ENCODE measurements at places on chromosomes 1 and 21.

DNA sequence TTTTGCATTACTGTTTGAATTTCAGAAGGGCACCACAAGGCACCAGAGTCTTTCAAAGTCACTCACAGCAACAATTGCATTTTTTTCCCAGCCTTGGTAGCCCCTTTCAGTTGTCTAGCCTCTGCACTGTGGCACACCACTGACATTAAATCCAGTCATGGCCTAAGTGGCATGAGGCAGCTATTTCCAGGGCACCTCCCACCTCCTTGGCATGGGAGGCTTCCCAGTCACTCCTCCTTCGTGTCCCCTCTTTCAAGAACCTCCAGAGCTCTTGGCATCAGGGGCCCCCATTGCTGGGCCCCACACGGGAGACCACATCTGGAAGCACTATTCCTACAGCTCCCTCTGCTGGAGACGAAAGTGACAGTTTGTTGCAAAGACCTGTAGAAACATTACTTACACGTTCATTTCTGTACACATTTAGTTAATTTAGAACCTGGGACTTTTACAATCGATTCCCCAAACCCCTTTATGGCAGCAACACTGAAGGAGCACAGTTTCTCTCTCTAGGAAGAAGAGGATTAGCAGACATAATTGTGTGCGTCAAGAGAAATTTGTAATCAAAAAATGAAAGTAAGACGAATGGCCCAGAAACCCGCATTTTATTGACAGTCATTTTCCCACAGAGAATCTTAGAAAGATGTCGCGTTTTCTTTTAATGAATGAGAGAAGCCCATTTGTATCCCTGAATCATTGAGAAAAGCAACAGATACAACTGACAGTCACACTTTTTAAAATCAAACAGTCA is 5.7 kb upstream of the CHD5 start:
- DNase-seq = no peak

DNA sequence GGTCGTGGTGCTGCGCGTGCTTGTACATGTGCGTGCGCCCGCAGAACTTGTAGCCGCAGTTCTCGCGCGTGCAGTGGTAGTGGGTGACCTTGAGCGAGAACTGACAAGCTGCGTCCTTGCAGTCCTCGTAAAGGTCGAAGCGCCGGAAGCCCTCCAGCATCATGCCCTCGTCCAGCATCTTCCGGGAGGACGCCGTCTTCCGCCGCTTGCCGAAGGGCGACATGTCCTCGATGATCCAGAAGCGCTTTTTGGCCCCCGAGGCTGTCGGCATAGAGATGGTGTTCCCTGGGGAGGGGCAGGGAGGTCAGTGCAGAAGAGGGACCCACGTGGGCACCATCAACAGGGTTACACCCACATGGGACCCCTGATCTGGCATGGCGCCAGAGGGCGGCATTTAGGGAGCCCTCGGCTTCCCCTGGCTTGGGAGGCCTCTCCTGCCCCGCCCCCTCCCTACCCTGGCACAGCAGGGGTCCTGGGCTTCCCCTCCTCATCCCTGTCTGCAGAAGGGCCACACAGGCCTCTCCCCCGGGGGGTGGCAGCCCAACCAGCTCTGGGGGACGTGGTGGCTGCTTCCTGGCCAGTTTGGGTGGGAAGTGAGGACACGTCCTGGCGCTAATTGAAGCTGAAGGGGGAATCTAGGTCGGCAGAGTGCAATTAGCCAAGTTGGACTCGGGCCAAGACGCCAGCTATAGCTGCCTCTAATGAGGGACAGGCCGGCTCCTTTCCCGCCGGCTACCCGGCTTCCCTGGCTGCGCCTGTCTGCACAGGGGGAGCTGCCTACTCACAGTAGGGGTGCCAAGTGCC is 156.5 kb downstream of the CASZ1 start:
- no peak for DNase-seq

GRCh38 chr1:169727307-169727706 is 6.6 kb downstream of the SELE start:
- no peak for DNase-seq

- no peak for DNase-seq
Measured at GRCh38 chr21:45618846-45619485, 24.6 kb upstream of the PCBP3 start.

- peak; percentile 70 for DNase-seq
Measured at GRCh38 chr1:159826441-159827101, at the start of gene SLAMF8. TSS of gene SLAMF8 (plus strand) at chr1:159826873. CDS start at chr1:159826899, 26 bp downstream.

DNA sequence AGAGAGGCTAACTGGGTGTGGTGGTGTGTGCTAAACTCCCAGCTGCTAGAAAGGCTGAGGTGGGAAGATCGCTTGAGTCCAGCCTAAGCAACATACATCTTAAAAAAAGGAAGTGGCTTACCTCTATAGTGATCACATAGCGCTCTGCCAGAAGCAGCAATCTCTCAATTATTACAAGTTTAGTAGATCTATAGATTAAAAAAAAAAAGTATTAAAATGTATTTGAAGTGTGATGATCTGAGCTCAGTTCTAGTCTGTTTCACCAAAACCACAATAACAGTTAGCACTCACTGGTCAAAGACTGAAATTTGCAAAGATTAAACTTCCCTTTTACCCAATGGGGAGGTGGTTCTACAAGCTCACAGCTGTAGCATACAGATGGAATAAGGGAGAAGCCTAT is 76.3 kb downstream of the USP24 start:
- no peak for DNase-seq

- no peak for DNase-seq
Measured at GRCh38 chr1:248164031-248164430, 10.6 kb upstream of the OR2M2 start.

DNA sequence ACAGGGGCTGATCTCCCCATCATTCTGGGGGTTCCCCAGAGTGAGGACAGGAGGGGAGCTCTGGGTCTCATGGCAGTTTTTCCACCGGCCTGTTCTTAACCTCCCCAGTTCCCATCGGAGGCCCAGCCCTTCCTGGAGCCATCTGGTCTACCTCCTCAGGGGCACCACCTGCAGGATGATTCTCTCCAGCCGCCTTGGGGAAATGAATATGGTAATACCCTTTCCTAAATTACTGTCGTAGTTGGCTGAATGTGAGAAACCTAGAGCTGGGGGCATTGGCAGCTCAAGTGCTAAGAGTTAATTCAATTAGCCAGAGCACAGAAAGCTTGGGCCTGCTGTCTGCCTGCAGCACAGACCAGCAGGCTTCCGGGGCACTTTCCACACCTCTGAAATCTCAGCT is 64.9 kb downstream of the TAS1R2 start:
- DNase-seq = no peak

- no peak for DNase-seq
Measured at GRCh38 chr1:55476445-55477015, 261.4 kb upstream of the USP24 start.

- DNase-seq = no peak
Measured at GRCh38 chr1:209190591-209191261, 392.8 kb upstream of the CAMK1G start.

DNA sequence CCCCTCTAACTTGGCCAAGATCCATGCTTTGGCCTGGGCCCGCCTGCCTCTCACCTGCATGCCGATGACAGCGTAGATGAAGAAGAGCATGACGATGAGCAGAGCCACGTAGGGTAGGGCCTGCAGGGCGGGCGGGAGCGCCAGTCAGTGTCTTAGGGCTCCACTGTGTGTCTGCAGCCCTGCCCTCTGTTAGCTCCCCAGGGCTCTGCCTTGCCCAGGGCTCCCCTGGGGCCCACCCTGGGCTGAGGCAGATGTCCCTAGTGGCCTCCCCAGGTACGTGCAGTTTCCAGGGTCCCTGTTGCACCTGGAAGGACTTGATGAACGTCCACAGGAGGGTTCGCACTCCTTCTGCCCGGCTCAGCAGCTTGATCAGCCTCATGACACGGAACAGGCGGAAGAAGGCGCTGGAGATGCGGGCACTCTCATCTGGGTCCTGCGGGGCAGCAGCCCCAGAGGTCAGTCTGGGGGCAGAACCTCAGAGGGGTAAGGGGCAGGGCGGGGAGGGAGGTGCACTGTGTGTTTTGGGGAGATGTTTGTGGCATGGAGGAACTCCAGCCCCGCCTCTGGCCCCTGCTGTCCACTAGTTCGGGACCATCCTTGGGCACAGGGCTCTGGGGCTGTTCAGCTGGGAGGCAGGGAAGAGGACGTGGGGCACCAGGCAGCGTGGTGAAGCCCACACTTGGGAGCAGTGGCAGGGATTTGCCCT is 29.8 kb upstream of the KIF21B start:
- no peak for DNase-seq

- no peak for DNase-seq
Measured at GRCh38 chr1:44723064-44723463, 7.9 kb downstream of the RNU5D-1 start.

DNA sequence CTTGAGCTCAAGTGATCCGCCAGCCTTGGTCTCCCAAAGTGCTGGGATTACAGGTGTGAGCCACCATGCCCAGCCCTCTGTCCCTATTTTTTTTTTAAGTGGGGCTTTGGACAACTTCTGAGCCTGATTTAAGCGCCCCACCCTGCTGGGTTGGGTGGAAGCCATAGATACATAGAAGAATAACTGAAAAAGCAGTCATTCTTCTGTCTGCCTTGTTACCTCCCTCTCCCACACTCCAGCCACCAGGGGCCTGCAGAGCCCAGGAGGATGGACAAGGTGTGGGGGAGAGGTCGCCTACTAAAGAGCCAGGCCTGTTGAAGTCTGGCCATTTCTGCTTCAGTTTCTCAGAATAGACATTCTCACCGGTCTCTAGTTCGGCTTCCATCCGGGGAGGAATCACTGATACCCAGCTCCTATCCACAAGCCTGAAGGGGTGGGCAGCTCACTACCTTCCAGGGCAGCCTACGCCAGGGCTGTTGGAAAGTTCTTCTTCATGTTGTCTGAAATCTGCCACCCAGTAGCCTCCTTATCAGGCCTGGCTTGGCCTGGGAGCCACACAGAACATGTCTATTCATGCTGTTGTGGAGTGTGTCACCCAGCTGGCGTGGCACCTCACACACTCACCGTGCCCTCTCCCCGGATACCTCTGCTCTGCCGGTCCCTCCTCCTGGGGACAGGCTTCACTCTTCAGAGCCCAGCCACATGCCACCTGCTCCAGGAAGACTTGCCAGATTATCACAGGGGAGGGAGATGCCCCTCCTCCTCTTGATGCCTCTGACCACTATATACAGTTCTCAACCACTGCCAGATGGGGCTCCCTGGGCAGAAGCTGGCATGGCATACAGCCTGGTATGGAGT is 27.7 kb downstream of the KNCN start:
- no peak for DNase-seq

GRCh38 chr1:20139776-20140612 is 871 bp downstream of the PLA2G2F start:
- DNase-seq = no peak

DNA sequence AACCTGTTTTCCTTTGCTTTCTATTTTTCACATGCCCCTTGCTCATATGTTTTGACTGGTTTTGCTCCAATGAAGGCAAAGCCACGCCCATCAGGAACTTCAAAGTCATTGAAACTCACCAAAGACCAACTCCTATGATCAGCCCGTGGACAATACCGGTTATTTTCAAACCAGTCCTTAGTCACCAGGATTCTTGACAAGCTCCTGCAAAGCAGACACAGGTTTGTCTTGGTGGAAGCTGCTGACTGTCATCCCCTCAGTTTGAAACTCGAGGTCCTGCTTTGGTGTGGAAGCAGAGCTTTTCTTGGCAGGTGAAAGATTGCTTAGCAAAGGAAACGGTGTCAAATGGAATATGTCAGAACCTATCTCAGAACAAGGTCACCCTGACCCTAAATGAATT is 384.7 kb upstream of the CXADR start:
- no peak for DNase-seq

GRCh38 chr1:155108296-155108695 is 19.4 kb upstream of the EFNA1 start:
- no peak for DNase-seq

- no peak for DNase-seq
Measured at GRCh38 chr1:1759456-1760344, 18.6 kb downstream of the NADK start.

DNA sequence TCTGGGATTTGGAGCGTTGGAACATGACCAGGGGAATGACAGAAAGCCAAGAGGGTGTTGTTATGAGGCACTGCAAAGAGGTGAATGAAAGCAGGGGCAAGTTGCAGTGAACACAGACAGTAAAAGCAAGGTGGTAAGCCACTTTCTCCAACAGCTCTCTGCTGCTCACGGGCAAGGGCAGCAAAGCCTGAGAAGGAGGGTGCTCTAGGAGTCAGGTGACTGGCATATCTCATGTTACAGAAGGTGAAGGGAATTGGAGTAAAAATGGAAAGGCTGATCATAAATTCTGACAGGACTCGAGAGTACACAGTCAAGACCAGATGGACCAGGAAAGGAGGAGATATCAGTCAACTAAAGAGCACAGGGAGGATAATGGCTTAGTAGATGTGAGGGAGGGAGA is 14.5 kb downstream of the VAV3 start:
- no peak for DNase-seq

DNA sequence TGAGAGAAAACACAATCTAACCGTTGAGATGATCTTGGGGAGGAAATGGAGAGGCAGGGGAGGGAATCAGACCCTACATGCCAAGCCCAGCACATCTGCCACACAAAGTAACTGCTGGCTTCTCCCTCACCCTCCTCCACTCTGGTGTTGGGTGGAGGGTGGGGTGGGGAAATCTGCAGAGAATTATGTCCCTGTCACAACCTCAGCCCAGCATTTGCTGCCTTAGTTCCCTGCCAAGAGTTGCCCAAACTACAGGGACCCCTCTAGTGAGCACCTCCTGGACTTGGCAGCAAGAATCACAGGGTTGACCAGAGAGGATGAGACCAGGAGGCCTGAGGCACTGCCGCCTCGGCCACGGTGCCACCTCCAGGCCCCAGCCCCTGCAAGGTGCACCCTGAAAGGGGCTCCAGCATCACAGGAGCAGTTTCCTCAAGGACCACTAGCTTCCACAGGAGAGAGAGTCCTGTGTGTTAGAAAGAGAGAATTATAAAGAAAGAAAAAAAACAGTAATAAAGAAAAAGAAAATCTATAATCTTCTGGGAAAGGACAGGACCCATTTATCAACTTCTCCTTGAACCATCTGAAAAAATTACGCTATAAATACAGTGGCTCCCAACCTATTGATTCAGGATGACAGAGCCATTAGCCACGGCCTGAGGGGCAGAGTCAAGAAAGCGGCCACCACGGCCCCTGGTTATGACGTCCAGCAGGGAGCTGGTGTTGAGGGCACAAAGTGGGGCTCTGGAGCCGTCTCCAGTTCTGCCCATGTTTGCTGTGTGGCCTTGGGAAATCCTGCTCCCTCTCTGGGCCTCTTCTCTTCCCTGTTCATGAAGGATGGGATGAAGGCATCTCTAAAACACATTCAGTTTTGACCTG is 451.7 kb downstream of the MATN1 start:
- DNase-seq = no peak

DNA sequence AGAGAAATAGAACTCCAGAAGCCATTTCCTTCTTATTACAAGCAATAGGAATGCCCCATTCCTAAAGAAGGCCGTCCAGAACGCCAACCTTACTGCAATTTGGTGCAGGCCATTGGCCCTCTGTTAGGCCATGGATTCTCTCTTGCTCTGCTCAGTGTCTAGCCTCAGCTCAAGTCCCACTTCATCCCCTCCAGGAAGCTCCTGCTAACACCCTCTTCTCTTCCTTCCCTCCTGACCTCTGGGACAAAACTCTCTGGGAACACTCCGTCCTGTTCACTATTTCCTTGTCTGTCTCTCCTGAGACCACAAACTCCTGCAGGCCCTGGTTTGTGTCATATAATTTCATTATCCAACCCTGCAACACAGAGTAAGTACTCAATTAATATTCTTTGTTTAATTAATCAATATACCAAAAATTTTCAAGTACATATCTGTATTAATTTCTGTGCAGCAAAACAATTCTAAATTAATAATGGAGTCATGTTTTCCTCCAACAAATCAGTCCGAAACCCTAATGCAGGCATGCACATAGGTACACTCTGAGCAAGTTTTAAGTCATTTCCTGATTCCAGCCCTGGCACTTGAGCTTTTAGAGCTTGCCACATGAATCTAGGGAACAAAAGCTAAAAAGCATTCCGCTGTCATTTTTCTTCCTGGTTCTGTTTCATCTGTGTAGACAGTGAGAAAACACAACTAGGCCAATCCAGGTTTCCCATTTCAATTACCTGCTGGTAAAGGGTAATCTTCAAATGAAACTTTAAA is 245.3 kb downstream of the SETD4 start:
- no peak for DNase-seq
